ENCODE measurements at places on chromosomes 12 and 14. TPM values are rescaled to one million over a fixed set of nuclear protein-coding genes. Genes with fewer than 3 reads are reported as not detected.

The KLRC2 gene
- total RNA-seq = not detected

The CATSPERB gene
- total RNA-seq = 2.2 TPM

The TESPA1 gene
- total RNA-seq = not detected

The TPH2 gene
- not detected for total RNA-seq

The RTN1 gene
- total RNA-seq = 0.34 TPM

The NOVA1 gene
- total RNA-seq = 1.1 TPM

The FITM1 gene
- not detected for total RNA-seq

The TULP3 gene
- 27.1 TPM for total RNA-seq

The ITGB7 gene
- total RNA-seq = not detected

The DPPA3 gene
- not detected for total RNA-seq

The TMEM263 gene
- total RNA-seq = 139 TPM

The DDX51 gene
- total RNA-seq = 7.9 TPM

The OR4Q3 gene
- total RNA-seq = not detected

GRCh38 chr14:70697701-70698100 is 56.0 kb downstream of the TTC9 start:
- H3K4me1 ChIP-seq = peaks cover 17% of the 10 kb centered on the region
- H3K27me3 ChIP-seq = peaks cover 9% of the 10 kb centered on the region
- no peak overlapping the region for H3K4me3 ChIP-seq
- no peak for DNase-seq
- H3K36me3 ChIP-seq = no peaks in the 10 kb centered on the region

DNA sequence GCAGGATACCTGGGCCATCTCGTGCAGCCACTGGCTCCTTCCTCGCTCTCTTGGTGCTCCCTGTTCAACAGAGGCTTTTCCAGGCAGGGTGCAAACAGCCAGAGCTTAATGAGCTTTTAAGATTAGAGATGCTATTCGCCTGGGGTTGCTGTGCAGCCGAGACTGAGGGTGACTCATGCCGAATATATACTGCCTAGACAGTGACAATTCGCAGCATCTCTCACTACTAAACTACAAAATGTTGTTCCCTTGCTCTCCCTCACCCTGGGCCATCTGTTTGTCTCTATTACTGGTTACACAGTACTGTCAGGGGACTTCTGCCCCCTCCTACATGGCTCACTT is 26.0 kb upstream of the TESC start:
- no peaks in the 10 kb centered on the region for H3K27me3 ChIP-seq
- H3K4me3 ChIP-seq = no peak overlapping the region
- peaks cover 9% of the 10 kb centered on the region for H3K4me1 ChIP-seq
- H3K27ac ChIP-seq = no peak overlapping the region
- peak; percentile 34 for DNase-seq

GRCh38 chr12:45050751-45051571 is at the start of gene DBX2:
Gene DBX2 (minus strand): TSS chr12:45051099. CDS start chr12:45050927, 172 bp downstream.
- peaks cover 73% of the 10 kb centered on the region for H3K27me3 ChIP-seq
- peak; percentile 68 for DNase-seq
- H3K27ac ChIP-seq = no peak within 1 kb of the TSS
- H3K36me3 ChIP-seq = no peaks in the 10 kb centered on the region

- peaks cover 6% of the 10 kb centered on the region for H3K36me3 ChIP-seq
- no peak overlapping the region for H3K4me3 ChIP-seq
- no peaks in the 10 kb centered on the region for H3K4me1 ChIP-seq
- no peak for DNase-seq
Observed at GRCh38 chr12:93860668-93861373, 183.6 kb downstream of the CRADD start.

DNA sequence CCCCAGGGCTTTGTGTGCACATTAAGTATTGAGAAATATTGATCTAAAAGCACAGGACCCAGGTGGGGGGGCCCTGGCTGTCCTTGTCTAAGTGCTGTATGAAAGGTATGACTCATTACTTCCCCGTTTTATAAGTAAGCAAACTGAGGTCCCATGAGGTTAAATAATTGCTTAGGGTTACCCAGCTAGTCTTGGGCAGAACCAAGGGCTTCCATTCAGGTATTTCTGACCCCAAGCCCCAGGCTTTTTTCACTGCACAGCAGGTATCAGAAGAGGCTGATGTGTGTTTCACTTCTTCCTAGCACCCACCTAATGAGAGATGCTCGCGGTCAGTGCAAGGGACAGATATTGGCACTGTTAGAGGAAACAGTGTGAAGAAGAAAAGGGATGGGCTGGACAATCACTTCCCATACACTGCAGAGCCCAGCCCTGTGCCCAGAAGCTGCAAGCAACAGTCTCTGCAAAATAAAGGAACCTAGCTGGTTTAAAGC is 4.7 kb upstream of the TC2N start:
- no peak for DNase-seq
- no peak overlapping the region for H3K4me3 ChIP-seq
- H3K27ac ChIP-seq = peak overlapping the region; percentile 57
- H3K4me1 ChIP-seq = peaks cover 57% of the 10 kb centered on the region
- H3K36me3 ChIP-seq = peaks cover 81% of the 10 kb centered on the region

DNA sequence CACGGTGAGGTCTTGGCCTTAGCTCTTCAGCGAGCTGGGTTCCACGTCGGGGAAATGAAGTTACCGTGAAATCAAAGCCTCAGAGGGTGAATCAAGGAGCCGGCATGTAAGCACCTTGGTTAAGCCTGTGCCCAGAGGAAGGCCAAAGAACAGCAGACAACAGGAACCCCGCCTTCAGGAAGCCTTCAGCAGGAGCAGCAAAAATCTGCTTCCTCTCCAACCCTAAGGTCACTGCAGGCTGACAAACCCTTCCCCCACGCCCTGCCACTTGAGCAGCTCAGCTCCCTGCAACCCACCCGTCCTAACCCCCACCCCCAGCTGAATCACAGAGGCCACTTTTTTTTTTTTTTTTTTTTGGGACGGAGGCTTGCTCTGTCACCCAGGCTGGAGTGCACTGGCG is 72.9 kb upstream of the LTA4H start:
- DNase-seq = no peak
- peaks cover 6% of the 10 kb centered on the region for H3K27me3 ChIP-seq
- peaks cover 6% of the 10 kb centered on the region for H3K4me1 ChIP-seq
- H3K36me3 ChIP-seq = no peaks in the 10 kb centered on the region
- H3K27ac ChIP-seq = no peak overlapping the region
- H3K4me3 ChIP-seq = no peak overlapping the region

DNA sequence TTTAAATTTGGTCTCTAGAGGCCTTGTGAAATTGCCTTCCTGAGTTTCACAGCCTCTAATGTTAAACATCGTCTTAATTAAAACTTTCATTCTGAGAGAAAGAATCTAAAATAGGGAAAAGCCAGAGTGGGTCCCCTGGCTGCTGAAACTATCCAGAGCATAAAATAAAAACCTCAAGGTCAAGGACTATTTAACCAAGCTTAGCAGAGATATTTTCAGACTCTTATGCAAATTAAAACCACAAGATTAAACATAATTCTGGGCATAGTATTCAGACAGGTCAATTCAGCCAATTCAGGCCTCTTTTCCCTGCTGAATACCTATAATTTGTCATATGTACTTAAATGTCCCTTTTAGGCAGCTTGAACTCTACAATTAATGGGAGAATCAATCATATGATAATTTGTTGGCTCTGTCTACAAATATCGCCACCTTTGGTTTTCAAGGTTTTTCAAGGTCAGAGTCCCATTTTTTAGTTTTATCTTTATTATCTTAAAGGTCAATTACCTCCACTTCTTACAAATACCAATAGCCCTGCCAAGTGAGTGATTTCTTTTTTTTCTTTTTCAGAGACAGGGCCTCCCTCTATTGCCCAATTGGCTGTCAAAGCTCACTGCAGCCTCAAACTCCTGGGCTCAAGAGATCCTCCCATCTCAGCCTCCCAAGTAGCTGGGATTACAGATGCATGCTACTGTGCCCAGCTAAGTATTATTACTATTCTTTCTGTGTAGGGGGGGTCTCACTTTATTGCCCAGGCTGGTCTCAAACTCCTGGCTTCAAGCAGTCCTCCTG is 257.1 kb downstream of the PHLDA1 start:
- no peaks in the 10 kb centered on the region for H3K4me1 ChIP-seq
- no peaks in the 10 kb centered on the region for H3K36me3 ChIP-seq
- H3K4me3 ChIP-seq = no peak overlapping the region
- no peaks in the 10 kb centered on the region for H3K27me3 ChIP-seq
- H3K27ac ChIP-seq = no peak overlapping the region
- DNase-seq = no peak

GRCh38 chr12:127711108-127711507 is 555.9 kb upstream of the TMEM132C start:
- H3K27ac ChIP-seq = no peak overlapping the region
- H3K36me3 ChIP-seq = no peaks in the 10 kb centered on the region
- H3K27me3 ChIP-seq = peaks cover 13% of the 10 kb centered on the region
- no peak for DNase-seq
- H3K4me3 ChIP-seq = no peak overlapping the region

DNA sequence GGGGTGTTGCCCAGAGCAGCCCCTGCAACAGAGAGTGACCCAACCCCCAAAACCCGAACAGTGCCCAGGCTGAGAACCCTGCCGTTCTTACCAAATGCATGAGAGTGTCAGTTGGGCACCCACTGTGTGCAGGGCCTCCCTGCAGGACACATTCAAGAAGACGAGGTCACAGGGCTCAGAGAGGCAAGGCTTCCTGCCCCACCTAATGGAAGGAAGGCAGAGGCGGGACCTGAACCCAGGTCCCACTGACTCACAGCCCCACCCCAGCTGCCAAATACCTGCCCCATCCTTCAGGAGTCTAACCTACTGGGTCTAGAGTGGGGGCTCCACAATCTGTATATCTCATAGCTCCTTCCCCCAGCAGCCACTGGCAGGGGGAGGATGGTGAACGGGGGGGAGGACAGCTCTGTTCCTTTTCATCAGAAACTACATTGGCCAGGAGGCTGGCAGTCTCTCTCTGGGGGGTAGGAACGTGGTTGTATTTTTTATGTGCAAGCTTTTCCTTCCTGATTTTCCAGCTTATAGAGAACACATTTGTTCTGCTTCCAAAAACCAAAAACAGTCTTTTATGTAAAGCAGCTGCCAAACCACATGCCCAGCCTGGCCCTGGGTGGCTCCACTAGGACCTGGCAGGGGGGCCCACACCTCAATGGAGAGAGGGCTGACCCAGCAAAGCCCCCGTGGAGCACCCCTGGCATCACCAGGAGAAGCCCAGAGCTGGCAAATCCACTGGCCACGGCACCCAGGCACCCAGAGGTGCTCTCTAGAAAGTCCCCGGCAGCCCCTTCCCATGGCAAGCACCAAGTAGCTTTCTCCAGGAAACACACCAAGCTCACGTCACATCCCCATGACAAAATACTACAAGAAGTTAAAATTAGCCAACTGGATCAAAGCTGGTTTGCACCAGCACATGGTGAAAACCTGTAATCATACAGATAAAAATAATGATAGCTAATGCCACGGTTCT is 17.0 kb downstream of the NCOR2 start:
- no peaks in the 10 kb centered on the region for H3K36me3 ChIP-seq
- H3K27ac ChIP-seq = peak overlapping the region; percentile 54
- peaks cover 59% of the 10 kb centered on the region for H3K4me1 ChIP-seq
- no peaks in the 10 kb centered on the region for H3K27me3 ChIP-seq

DNA sequence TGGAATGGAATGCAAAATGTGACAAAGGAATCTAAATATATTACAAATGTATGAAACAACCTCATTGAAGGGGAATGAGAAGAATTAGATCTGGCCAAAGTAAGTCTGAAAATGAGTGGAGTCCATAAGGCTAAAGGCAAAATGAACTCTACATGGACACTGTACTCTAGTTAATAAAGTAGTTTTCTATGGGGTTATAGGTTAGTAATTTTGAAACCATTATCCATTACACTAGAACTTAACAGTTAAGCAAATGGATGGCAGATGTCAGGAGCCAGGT is 222.1 kb downstream of the NUAK1 start:
- no peak for DNase-seq
- no peaks in the 10 kb centered on the region for H3K27me3 ChIP-seq
- peaks cover 22% of the 10 kb centered on the region for H3K4me1 ChIP-seq
- no peak overlapping the region for H3K4me3 ChIP-seq
- no peaks in the 10 kb centered on the region for H3K36me3 ChIP-seq
- H3K27ac ChIP-seq = peak overlapping the region; percentile 13

GRCh38 chr14:50739186-50739585 is 71.1 kb upstream of the SAV1 start:
- no peaks in the 10 kb centered on the region for H3K27me3 ChIP-seq
- DNase-seq = no peak
- peaks cover 41% of the 10 kb centered on the region for H3K4me1 ChIP-seq
- peaks cover 19% of the 10 kb centered on the region for H3K36me3 ChIP-seq

DNA sequence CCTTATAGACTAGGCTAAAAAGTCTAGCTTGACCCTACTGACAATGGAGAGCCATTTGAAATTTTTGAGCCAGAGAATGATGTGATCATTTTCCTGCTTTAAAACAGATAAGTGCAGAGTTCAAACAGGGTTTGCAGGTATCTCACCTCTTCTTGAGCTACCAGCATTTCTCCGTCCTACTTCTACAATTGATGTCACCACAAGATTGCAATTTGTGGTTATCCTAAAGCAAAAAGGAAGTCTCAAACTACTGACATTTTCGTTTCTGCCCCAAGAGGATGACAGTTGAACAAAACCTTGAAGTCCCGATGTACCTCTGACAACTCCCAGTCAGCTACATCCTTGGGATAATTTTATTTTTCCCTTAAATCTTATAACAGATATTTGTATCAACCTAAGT is 86.7 kb downstream of the PTGER2 start:
- DNase-seq = no peak
- H3K27ac ChIP-seq = no peak overlapping the region
- H3K4me3 ChIP-seq = no peak overlapping the region

GRCh38 chr12:108211157-108211556 is 82.1 kb downstream of the WSCD2 start:
- peaks cover 34% of the 10 kb centered on the region for H3K27me3 ChIP-seq
- DNase-seq = no peak
- no peaks in the 10 kb centered on the region for H3K4me1 ChIP-seq
- no peak overlapping the region for H3K4me3 ChIP-seq
- no peak overlapping the region for H3K27ac ChIP-seq

DNA sequence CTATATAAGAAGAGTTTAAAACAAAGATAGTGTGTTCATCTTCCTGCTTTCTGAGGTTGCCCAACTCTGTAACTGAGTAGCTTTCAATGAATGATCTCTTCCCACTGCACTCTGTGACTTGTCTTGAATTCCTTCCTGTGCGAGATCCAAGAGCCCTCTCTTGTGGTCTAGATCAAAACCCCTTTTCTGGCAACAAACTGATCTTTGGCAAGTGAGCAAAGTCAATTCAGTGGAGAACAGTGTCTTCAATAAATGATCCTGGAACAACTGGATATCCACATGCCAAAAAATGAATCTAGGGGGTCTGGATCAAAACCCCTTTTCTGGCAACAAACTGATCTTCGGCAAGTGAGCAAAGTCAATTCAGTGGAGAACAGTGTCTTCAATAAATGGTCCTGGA is 8.5 kb downstream of the CFAP54 start:
- no peak for DNase-seq
- H3K27me3 ChIP-seq = no peaks in the 10 kb centered on the region
- H3K4me3 ChIP-seq = no peak overlapping the region
- peaks cover 23% of the 10 kb centered on the region for H3K4me1 ChIP-seq

- H3K4me1 ChIP-seq = peaks cover 31% of the 10 kb centered on the region
- no peaks in the 10 kb centered on the region for H3K27me3 ChIP-seq
- H3K4me3 ChIP-seq = no peak overlapping the region
- peaks cover 19% of the 10 kb centered on the region for H3K36me3 ChIP-seq
- H3K27ac ChIP-seq = no peak overlapping the region
- no peak for DNase-seq
Observed at GRCh38 chr14:75283162-75283832, 4.7 kb downstream of the FOS start.

Measured in chondrocyte (in vitro differentiated cells).